Activated naive CD4-positive, alpha-beta T cell treated with anti-CD3 and anti-CD28 coated beads, Interleukin-2, amount 50 U/mL, for 16 hours (primary cell): ENCODE measurements at places on chromosomes 3 and 15.

DNA sequence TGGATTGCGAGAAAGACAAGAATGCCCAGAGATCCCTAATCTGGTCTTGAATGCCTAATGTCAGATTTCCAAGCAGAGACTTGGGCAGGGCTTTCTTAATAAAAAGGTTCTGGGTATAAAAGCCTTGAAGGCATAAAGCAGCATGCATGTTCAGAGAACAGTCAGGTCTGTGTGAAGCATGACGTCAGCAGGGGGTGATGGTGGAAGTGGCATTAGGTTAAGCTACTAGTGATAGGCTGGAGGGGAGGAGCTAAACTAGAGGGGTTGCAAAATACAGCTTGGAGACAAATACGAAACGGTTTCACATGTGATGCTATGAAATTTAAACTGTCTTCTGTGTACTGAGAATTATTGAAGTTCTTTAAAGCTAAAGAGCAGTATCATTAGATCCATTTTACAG, 125.6 kb downstream of the VPS8 start:
- no peak for DNase-seq

DNA sequence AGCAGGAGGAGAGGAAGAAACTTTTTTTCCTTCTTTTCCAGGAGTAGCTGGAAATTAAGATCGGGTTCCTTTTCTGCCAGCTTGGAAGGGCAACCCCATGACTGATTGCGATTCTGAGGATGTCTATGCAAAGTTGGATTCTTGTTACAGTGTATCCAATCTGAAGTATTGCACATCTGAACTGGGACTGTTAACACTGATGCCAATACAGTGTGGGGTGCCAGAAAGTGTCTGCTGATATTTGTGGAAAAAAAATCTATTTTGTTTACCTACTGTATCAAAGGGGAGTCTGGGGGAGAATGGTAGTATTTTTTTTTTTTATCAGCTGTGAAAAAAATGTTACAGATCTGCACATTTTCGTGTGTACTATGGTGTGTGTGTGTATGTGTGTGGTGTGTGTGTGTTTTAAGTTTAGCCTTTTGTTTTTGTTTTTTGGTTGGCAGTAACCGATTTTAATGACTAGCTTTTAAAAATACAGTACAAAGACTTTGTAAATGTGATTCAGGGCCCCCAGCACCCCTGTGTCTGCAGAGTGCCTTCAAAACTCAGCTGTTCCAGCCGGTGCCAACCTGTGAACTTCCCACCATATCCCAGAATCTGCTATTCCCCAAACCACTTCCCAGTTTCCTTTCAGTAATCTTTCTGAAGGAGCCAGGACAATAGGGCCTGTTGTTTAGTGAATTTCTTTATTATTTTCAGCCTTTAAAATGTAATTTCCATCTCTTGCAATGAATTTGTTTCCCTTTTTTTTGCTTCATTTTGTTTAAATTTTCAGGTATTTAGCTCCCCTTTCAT, 1.9 kb downstream of the RAP2B start:
- DNase-seq, result no peak

DNA sequence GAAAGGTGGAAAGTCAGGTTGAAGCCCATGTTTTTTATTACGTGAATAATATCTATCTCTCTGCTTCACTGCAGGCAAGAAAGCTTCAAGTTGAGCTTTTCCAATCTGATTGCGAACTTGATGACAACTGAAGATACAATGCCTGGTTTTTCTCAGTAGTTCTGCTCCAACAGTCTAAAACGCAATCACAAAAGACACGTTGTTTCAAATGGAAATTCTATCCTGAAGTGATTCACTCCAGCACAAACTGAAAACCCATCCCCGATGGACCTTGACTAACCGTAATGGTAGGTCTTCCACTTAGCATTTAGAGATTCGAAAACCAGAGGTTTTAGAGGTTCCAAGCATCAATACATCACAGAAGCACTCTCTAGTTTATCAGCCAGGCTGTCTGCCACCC, 10.6 kb downstream of the B4GALT4 start:
- no peak for DNase-seq

GRCh38 chr3:43323541-43323940, 37.2 kb downstream of the SNRK start:
- DNase-seq, result no peak

DNA sequence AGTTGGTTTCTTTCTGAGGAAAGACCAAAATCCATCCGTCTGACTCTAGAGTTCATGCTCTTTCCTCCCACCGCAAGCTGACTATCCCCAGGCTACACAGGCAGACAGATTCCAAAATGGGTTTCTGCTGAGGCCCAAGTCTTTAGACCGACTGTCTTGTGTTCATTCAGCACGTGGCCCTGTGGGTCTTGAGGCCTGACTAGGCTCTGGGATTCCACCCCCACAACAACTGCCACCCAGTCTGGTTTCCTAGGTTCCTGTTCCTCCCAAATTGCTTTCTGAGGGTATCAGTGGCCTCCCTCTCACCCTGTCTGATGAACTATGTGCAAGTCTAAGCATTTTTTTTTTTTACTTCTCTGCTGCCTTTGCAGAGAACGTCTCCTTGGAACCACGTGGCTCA, 67.7 kb downstream of the CYP19A1 start:
- no peak for DNase-seq

- DNase-seq, result no peak
Measured at GRCh38 chr3:133887074-133887802, 8.4 kb downstream of the RAB6B start.

GRCh38 chr15:75929799-75930565, 26.3 kb downstream of the FBXO22 start:
- no peak for DNase-seq

DNA sequence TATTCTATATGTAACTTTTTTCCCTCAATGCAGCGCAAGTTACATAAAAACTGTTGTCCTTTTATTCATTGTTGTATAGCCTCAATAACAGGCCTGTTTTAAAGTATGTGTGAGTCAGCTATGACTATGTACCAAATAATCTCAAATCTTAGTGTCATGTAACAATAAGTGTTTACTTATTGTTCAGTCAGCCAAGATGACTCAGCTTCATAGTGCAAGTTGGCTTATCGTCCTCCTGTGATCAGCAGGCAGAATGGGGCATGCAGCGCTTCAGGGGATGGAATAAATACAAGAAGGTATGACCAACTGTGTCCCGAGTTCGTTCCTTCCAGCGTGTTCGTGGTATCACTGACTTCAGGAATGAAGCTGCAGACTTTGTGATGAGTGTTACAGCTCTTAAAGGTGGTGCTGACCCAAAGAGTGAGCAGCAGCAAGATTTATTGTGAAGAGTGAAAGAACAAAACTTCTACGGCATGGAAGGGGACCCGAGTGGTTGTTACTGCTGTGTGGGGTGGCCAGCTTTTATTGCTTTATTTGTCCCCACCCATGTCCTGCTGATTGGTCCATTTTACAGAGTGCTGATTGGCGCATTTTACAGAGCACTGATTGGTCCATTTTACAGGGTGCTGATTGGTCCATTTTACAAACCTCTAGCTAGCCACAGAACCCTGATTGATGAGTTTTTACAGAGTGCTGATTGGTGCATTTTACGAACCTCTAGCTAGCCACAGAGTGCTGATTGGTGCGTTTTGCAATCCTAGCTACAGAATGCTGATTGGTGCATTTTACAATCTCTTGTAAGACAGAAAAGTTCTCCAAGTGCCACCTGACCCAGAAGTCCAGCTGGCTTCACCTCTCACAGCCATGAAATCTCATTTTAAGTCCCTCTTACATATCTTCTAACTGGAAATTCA, 1016.0 kb downstream of the MCTP2 start:
- DNase-seq, result no peak

DNA sequence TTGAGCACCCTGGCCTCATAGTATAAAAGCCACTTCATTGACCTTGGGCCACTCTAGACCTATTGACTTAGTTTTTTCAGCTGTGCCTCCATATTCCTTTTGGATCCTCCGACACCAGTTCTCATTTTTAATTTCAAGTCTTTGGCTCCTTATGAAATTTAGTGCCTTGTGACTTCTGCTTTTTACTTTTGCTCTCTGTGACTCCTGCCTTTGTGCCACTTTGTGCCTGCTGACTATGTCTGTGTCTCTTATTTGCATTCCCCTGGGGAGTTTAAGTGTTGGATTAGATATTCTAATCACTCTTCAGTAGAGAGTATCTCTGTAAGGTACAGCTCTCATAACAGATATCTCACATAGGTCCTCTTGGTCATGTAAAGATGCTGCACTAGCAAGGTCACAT, 39.6 kb upstream of the GPR149 start:
- no peak for DNase-seq

DNA sequence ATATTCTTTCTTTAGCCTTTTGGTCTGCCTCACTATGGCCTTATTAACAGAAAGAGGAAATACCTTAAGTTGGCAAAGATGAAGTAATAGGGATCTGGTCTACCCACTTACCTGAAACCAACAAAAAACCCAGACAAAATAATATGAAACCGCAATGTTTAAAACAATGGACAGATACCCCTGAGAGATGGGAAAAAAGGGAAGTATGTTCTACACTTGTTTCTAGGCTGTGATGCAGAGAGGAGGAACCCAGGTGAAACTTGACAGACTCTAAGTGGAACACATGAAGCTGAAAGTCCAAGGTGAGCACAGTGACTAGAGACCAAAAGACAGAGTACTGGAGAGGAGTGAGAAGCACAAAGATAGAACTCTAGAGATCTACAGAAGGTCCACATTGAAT, 78.4 kb downstream of the NR2E3 start:
- no peak for DNase-seq

- DNase-seq, result no peak
Measured at GRCh38 chr3:127137113-127137512, 55.8 kb upstream of the PRR23E start.

GRCh38 chr3:151903501-151903991, 30.1 kb downstream of the SUCNR1 start:
- DNase-seq, result no peak

DNA sequence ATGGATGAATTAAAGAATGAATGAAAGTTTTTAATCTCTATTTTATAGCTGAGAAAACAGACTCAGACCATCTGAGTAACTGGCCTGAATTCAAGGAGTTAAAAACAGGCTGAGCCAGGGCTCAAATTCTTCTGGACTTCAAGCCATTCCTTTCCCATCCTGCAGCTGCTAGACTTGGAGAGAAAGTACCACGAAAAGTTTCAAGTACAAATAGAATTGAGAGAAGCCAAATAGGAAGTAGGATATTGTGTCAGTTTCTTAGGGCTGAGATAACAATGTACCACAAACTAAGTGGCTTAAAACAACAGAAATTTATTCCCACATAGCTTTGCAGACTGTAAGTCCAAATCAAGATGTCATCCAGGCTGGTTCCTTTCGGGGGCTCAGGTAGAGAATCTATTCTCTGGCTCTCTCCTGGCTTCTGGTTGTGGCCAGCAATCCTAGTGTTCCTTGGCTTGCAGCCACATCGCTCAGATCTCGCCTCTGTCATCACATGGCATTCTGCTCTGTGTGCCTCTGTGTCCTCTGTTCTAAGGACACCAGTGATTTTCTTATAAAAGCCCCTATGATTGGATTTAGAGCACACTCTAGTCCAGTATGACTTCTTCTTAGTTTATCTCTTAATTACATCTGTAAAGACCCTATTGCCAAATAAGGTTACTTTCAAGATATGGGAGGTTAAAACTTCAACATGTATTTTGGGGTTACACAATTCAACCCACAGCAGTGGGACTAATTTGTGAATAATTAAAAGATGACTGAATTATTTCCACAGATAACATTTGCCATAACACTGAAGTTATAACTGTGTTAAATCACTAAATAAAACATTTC, 25.7 kb upstream of the GOLIM4 start:
- no peak for DNase-seq

GRCh38 chr3:152128356-152128755, 140.4 kb upstream of the MBNL1 start:
- DNase-seq, result no peak

GRCh38 chr3:53073553-53074365, 27.9 kb upstream of the SFMBT1 start:
- DNase-seq, result no peak

GRCh38 chr3:64141476-64141875, 83.8 kb downstream of the PRICKLE2 start:
- DNase-seq, result no peak

DNA sequence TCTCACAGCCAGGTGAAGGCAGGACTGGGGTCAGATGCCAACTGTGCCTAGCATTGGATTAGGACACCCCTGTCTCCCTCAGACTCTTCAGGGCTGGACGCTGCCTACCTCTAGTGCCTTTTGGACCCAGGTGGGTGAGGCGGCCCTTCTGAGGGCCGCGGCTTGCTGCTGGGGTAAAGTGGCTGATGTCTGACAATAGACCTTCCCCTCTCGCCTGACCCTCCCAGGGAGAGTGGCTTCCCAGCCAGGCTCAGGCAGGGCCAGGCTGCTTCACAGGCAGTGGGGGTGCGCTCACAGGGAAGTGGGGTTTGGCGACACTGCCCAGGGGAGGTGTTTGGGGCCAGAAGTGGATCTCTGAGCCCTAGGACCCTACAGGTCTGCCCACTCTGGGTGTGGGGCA, 43.3 kb upstream of the C15orf39 start:
- DNase-seq, result no peak

GRCh38 chr3:184379358-184380184, at the start of gene CHRD:
Gene CHRD (plus strand): TSS chr3:184380054. CDS start chr3:184380319, 265 bp downstream.
- no peak for DNase-seq

- no peak for DNase-seq
Measured at GRCh38 chr15:94263341-94264273, 32.2 kb downstream of the MCTP2 start.

DNA sequence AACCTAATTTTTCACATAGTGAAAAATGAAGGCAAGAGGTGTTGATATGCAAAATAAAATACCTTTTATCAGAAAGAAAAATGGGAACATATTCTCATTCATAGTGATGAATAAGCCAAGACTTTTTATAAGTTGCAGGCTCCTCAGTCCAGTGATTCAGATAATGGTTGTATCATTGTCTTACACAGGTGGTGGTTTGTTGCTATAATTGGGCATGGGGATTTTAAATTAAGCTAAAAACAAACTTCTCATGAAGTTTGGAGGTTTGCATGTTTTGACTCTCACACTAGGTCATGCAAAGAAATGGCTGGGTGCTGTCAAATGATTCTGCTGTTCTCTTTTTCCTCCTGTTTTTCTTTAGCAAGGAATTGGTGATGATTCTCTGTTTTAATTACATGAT, 60.8 kb upstream of the SKIL start:
- DNase-seq, result no peak

DNA sequence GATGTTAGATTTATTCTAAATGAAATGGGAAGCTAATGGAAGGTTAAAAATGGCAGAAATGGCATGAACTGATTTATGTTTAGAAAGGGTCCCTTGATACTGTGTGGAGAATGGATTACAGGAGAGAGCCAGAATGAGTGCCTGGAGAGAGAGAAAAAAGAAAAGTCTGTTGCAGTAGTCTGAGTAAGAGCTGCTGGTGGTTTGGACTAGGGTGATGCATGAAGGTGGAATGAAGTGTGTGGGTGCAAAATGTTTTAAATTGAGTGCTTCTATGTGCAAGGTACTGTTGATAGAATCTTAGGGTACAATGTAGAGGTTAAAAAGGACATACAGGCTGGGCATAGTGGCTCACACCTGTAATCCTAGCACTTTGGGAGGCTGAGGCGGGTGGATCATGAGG, 11.4 kb upstream of the MGA start:
- DNase-seq, result no peak

GRCh38 chr3:129820587-129820986, 72.9 kb downstream of the TMCC1 start:
- DNase-seq, result no peak

GRCh38 chr3:100590114-100590839, 19.1 kb upstream of the ADGRG7 start:
- DNase-seq, result peak; percentile 46

GRCh38 chr3:83023086-83023485, 1261.6 kb upstream of the GBE1 start:
- DNase-seq, result no peak
